ENCODE measurements at places on chromosomes 2 and 18.

- no peak for DNase-seq
Observed at GRCh38 chr2:183623227-183623626, 499.0 kb downstream of the NUP35 start.

DNA sequence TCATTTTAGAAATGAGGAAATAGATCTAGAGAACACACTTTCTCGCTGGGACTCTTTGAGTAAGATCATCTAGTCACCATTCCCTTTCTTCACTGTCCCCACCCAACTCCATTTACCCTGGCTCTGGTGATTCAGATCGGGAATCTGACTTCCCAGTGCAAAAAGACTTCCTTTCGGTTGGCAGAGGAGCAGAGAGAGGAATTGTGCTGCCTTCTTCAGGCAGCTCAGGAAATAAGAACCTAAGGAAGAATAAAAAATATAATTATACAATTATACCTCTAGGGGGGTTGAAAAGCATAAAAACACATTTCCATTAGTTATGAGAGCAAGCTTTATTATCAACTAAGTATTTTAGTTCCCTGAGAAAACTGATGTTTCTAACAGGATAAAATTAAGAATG, 9.3 kb upstream of the MPP4 start:
- no peak for DNase-seq

GRCh38 chr2:106270471-106270891, 76.4 kb upstream of the UXS1 start:
- no peak for DNase-seq

- no peak for DNase-seq
Observed at GRCh38 chr2:201255408-201256033, 4.8 kb upstream of the CASP8 start.

GRCh38 chr2:173599821-173600359, 245.2 kb downstream of the CDCA7 start:
- DNase-seq, result no peak

DNA sequence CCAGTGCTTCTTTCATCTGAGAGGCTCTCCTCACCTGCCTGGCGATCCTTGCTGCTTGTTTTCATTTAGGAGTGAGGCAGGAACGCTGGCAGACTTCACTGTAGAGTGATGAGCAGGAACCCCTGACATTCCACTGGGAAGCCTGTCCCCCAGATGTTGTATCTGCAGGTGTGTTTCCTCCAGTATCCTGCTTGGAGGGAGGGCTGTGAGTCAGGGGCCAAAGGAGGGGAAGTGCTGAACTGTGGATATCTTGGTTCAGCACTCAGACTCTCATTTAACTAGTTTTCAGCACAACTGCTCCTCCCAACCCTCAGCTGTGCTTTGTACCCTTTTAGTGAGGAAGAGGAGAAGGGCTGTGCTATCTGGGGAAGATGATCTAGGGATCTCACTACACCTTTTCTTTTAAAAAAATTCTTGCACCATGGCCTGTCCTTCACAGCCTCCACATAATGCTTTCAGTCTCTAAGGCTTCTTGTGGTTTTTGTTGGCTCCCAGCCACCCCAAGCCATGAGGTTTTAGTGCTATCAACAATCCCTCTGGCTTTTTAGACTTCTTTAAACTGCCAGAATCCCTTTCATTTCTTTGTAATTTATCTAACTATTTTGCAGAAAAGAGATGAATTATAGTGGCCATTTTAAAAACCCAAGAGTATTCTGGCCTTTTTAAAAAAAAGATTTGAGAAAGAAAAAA, 11.2 kb downstream of the ANKAR start:
- no peak for DNase-seq

GRCh38 chr2:240512109-240512485, 45.7 kb downstream of the ANKMY1 start:
- DNase-seq, result no peak

GRCh38 chr2:86309966-86310365, 27.5 kb downstream of the REEP1 start:
- DNase-seq, result no peak

DNA sequence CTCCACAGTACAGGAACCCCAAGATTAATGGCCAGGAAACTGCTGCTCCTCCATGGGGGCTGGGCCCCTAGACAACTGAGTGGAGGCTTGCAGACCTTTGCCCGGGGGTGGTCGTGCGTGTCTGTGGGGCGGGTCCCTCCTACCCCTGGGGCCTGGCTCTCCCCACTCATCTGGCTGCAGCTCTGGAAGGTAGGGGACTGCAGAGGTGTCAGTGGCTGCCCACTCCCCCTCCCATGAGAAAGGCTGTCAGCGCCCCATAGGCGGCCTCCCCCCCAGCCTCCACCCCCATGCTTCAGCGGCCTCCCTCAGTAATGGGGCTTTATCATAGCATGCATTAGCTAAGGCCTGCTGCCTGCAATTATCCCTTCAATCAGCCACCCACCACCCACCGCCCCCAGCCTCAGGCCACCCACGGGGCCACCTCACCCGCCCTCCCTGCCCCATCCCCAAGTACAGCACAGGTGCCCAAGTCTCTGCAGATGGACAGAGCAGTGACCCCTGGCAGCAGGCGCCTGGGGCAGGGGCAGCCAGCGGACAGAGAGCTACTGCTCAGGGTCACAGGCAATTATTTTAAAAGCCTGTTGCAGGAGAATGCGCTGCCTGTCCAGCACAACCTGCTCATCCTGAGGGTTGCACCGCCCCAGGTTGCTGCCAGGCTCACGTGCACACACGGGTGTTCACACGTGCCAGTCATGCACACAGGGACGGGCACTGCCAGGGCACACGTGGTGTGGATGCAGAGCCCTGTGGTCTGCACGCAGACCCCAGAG, 9.1 kb upstream of the ECEL1 start:
- no peak for DNase-seq

DNA sequence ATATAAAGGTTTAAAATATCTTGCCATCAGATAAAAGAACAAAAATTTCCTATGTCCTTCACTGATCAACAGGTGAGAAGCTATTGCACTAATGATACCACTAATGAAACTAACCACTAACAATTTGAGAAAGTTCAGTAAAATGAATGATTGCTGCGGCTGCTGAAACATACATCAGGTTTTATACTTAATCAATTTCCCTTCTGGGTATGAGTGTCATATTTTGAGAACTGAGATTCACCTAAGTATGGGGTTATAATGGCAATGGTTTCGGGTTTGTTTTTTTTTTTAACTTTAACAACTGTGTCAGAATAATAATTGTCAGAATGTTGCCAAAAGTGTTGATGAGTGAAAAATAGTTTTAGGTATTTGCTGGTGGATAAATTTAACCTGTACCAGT, 151.3 kb upstream of the SLC39A10 start:
- no peak for DNase-seq

GRCh38 chr2:32624812-32625211, 3.0 kb upstream of the TTC27 start:
- DNase-seq, result no peak

DNA sequence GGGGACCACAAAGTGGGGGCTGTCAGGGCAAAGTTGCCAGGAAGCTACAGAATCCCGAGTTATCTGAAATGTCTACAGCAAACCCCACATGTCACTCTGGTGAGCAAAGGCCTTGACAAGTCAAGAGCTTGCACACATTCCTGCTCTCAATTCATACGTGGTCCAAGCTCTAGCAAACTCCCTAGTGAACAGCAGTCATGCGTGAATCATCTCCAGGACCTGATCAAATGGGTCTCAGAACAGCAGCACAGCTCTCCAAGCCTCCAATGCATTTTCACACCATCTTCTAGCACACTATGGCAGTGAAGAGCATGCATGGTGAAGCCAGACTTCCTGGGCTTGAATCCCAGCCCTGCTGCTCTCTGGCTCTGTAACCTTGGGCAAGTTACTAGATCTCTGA, 68.5 kb downstream of the MYO5B start:
- DNase-seq, result no peak

DNA sequence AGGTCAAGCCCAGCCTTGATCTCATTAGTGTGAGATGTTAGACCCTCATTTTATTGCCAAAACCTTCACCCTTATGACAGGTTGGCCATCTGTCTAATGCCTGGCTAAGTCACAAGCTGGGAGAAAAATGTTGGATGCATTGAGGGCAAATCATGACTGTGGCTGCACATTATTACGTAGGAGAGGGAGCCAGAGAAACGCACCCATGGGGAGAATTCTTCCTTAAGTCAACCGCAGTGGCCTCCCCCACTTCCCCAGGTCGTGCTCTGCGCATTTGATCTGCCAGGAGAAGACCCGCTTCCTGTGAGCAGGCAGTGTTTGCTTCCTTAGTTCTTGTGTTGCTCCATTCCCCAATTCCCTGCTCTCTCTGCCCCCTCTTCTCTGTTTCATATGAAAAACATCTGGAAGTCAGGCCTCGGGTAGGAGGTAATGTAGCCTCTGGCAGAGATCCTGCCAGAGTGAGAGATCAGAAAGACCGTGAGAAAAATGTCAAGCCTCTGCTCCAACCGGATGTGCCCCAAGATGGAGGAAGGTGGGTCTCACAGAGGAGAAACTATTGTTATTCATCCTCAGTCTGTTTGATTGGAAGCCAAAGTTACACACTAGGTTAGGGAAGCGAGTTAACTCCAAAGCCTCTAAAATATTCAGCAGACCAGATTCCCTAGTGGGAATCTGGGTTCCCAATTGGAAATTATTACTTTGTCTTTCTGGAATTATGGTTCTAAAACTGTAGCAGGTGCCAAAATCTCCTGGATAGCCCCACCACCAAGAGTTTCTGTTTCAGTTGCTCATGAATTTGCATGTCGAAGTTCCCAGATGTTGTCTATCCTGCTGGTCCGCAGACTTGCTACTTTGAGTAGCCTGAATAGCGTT, 144.3 kb upstream of the PELI1 start:
- no peak for DNase-seq

DNA sequence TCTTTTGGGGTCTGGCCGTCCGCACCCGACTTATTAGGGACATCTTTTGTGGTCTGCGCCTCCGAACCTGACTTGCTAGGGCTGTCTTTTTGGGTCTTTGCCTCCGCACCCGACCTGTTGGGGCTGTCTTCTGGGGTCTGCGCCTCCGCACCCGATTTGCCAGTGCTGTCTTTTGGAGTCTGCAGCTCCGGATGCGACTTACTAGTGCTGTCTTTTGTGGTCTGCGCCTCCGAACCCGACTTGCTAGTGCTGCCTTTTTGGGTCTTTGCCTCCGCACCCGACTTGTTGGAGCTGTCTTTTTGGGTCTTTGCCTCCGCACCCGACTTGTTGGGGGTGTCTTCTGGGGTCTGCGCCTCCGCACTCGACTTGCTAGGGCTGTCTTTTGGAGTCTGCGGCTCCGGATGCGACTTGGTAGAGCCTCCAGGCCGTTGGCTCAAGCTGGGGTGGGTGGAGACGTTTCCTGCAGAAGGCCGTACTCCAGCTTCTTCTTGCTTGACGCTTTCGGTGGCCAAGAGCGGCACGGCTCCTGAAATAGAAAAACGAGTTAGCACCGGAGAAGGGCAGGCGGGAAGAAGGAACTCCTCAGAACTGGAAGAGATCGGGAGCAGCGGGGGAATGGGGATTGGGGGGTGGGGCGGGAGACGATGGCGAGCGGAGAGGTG, 498 bp downstream of the TGOLN2 start:
- DNase-seq, result peak; percentile 32

GRCh38 chr2:159193791-159194190, 92.7 kb downstream of the WDSUB1 start:
- DNase-seq, result no peak

DNA sequence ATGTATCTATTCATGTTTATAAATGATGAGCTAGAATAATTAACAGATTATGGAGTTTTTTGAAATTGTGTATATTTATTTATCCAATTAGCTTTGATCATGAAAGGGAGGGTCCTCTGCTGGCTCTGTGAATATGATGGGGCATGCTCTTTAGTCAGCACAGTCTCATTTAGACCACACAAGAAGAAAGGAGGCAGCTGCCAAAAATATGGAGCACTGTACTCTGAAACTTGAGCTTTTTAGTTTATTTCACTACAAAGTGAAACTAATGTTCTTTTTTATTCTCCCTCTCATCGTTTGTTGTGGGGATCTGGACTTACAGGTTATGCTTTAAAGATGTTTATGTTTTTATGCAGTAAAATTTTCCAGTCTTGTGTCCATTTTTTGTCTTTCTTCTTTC, 266.9 kb upstream of the GULP1 start:
- no peak for DNase-seq

DNA sequence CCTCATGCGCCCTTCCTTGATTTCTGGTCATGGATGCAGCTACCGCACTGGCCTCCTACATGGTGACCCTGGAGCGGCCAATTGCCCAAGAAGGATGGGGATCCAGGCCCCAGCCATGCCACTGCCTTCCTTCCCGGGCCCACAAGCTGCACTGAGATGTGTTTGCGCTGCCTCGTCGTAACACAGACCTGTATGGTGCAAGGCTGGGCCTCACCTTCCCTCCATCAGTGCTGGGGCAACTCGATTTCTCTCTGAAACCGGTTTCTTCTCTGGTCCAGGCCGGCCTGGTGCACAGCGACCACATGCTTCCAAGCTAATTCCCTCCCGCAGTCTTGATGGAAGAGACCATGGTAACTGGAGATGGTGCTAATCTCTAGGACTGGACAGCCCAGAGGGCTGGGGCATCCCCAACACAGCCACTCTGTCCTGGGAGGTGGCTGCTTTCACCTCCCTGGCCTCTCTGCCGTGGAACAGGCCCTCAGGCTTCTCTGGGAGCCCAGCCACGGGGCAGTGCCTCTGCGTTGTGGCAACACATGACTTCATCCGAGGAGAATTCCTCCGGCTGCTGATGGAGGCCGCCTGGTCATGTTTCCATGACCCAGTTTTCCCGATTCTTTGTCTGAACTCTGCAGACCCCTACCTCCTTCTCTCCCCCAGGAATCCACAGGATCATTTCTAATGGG, 184.2 kb downstream of the GLI2 start:
- no peak for DNase-seq

DNA sequence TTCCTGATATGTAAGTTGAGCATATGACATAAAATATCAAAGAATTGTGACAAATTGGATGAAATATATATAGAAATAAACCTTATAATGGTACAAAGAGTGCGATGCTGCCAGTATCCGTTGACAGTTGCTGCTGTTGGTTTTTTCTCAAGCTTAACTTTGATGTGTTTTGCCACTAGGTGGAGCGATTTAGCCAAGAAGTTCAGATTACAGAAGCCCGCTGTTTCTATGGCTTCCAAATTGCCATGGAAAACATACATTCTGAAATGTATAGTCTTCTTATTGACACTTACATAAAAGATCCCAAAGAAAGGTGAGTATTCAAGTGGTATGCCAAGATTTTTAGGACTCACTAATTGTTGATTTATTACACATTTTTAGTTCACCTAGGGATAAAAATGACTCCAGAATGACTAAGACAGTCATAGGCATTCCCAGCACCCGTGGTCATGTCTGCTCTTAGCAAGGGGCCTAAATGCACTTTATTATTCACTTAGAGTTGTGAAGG, 2.1 kb downstream of the RRM2 start:
- peak; percentile 85 for DNase-seq
